EL (cell line): ENCODE measurements at places on chromosomes 1 and 21.

GRCh38 chr1:226806988-226807387 is 63.4 kb upstream of the PSEN2 start:
- no peak for DNase-seq

GRCh38 chr1:35717911-35718476 is 690 bp downstream of the C1orf216 start:
- DNase-seq = peak; percentile 83

DNA sequence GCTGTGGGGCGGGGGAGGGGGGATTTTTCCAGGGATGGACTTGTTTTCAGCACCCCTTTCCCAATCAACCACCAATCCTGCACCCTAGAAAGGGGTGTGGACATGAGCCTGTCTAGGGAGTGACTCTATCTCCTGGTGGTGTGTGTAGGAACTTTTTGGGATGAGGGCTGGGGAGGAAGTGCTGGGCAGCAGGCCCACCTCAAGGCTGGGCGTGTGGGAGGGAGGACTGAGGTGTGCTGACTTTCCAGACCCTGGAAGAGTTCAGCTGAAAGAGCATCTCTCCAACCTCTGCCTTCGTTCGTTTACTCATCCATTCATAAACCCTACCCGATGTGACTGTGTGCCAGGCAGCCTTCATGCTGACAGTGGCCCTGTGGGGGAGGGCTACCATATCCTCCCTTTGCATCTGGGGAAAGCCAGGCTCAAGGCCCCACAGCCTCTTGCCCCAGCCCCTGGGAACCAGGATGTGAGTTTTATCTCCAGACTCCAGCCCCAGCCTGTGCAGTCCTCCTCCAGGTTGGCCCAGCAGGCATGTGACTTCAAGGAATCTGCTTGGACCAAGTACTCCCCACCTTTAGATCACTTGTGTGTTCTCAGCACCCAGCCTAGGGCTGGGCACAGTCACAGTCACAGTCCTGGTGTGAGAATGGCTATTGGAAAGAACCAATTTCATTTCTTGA is 6.7 kb downstream of the KNCN start:
- no peak for DNase-seq

- DNase-seq = no peak
These were observed 277.6 kb upstream of the RUNX1 start for GRCh38 chr21:35326677-35327076.

DNA sequence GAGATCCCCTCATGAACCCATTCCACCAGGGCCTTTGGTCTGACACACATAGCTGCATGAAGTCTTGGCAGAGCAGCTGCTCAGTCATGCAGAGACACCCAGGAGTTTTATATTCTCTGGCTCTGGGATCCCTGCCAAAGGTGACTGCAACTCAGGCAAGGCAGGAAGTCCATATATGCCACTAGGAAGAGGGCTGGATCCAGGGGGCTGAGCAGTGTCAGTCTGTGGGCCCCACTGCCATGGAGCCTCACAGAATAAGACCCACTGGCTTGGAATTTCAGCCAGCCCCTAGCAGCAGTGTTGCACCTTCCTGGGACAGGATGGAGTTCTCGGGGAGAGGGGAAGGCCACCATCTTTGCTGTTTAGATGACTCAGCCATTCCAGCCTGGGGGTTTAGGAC is 199.7 kb downstream of the TBX15 start:
- DNase-seq = peak; percentile 70

- DNase-seq = no peak
These were observed 24.2 kb upstream of the SUMO3 start for GRCh38 chr21:44842087-44842486.

DNA sequence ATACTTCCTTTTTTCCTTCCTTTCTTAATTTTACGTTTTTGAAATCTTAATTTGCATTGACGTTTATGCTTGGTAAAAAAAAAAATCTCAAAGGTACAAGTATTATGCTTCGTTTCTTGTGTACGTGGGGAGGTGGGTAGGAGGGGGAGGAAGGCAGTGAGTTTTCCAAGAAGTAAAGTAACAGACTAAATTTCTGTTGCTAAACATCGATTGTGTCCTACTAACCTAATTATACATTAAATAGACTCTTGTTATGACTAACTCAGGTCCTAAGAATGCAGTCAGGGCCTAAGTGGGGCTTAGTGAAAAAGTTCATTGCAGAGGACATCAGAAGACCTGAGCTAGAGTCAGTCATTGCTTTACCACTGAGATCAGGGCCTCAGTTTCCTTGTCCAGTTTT is 17.5 kb downstream of the NEK7 start:
- DNase-seq = no peak

DNA sequence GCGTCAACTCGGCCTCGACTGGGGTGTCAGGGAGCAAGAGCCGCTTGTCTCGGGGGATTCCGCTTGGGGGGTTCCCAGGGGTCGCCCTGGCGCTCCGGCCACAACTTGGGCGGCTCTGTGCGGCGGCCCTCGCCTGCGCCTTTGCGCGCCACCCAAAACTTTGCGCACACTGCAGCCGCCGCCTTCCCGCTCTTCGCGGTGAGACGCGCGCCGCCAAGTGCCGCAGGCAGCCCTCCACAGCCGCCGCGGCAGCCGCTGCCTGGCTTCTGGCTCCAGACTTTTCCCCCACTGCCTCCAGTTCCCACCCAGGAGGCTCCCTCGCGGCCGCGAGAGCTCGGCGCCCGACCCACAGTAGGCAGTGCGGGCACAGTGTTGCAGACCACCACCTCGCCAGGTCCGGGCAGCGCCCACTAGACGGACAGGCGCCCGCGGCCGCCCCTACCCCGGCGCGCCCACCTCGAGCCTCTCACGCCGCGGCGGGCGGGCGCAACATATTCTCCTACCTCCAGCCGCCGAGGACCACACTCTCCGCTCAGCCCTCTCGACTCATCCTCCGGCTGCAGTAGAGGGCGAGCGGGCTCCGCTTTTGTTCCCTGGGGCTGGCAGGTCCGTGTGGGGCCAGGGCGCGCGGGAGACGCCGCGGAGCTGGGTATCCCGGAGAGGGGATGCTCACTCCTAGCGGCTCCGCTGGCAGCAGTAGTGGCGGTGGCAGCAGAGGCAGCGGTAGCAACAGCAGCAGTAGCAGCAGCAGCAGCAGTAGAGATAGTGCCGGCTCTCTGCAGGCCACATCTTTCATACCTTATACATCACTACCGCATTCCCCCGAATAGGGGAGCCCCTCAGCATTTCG is 296.6 kb downstream of the OMA1 start:
- peak; percentile 50 for DNase-seq

DNA sequence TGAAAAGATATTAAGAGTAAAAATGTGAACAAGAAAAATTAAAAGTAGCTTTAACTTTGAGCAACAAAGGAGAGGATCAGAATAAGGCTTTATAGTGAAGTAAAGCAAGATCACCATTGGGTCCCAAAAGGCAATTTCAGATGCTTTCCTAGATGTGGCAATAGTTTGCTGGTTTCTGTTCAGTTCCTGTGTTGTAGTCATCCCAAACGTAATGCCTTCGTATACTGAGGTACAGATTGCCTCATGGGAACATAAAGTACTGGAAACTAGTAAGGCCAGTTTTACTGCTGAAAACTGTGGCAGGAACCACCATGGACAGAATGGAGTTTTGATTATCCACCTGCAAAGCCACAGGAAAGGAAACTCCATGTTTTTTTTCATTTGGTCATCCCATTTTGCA is 283.5 kb upstream of the SGIP1 start:
- DNase-seq = no peak

GRCh38 chr21:46368533-46369285 is 44.8 kb downstream of the PCNT start:
- DNase-seq = no peak

DNA sequence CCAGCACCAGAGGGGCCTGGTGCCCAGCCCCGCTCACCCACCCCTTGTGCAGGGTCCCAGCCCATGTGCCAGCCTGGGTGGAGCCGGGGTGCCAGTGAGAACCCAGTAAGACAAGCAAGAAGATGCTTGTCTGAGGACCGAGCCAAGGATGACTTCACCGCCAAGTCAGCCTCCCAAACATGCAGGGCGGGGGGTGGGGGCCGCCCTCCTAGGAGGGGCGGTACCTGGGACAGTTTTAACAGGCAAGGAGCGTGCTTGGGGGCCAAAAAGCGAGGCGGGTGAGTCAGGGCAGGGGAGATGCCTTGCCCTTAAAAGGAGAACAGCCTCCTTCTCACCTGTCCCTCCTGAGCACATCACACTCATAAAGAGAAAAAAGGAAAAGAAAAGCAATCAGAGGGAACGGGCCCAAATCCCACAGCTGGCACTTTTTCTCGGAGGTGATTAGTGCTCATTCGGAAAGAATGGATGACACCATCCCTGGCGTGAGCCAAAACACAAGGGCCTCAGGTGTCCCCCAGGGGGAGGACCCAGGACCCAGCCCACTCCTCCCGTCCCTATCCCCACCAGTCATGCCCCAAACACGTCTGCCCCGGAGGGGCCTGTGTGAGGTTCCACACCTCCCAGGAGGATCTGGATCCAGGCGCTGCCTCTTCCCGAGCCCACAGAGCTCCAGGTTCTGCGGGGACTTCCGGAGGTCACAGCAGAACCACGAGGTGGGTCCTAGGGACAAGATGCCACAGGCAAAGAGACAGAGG is 77.6 kb upstream of the IFFO2 start:
- DNase-seq = peak; percentile 87

- DNase-seq = no peak
These were observed 16.5 kb upstream of the SETDB1 start for GRCh38 chr1:150909585-150910180.

DNA sequence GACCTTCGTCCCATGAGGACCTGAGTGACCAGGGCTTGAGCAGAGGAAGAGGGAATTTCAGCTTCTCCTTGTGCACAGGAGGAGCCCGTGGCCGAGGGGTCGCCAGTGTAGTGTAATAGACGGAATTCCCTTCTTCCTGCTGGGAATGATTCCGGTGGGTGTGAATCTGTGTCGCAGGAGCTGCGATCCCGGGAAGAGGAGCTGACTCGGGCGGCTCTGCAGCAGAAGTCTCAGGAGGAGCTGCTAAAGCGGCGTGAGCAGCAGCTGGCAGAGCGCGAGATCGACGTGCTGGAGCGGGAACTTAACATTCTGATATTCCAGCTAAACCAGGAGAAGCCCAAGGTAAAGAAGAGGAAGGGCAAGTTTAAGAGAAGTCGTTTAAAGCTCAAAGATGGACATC is 34.4 kb downstream of the MAP3K21 start:
- no peak for DNase-seq

- peak; percentile 86 for DNase-seq
These were observed at the start of gene PIGV for GRCh38 chr1:26787706-26788514. Gene PIGV (plus strand): TSS chr1:26787950. CDS start chr1:26790816, 2,866 bp downstream.

- DNase-seq = no peak
These were observed 1.9 kb downstream of the OR14A16 start for GRCh38 chr1:247822060-247822459.

- DNase-seq = no peak
These were observed 680.1 kb downstream of the MATN1 start for GRCh38 chr1:30043256-30043655.
